ENCODE measurements at places on chromosomes 11 and 22.

- DNase-seq: no peak
These were observed 13.9 kb upstream of the ADSL start for GRCh38 chr22:40332319-40332781.

DNA sequence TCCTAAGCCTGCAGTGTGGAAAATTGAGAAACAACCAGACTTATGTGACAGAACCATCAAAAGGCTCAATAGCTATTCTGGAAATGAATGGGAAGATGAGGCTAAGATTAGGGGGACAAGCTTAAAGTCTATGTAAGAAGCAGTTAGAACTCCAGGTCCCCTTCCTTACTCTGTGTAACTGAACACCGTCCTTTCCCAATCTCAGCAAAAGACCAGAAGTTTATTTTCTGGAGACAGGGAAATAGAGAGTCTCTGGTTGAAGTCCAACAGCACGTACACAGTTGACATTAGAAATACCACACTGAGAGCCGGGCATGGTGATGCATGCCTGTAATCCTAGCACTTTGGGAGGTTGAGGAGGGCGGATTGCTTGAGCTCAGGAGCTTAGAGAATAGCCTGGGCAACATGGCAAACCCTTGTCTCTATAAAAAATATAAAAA is 93.9 kb downstream of the CD44 start:
- no peak for DNase-seq

DNA sequence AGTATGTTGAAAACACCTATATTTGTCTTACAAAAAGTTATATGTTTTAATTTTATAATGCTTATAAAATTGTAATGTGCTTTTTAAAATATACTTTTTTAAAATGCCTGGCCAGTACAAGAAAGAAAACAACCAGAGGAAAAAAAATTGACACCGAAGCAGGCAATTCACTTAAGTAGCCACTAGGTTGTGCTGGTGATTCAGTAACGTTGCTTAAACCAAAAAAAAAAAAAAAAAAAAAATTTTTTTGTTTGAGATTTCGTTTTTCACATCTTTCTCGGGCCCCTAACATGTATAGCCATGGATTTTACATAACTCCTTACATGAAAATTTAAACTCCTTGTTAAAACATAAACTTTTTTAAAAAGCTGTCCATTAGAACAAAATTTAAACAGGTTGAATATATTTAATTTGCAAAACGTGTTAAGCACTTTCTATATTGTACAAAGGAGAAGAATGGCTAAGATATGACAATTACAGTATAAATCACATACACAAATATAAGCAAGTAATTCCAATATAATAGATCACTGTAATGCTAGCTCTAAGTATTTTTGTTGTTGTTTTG is 9.2 kb downstream of the OR8B4 start:
- DNase-seq: no peak

DNA sequence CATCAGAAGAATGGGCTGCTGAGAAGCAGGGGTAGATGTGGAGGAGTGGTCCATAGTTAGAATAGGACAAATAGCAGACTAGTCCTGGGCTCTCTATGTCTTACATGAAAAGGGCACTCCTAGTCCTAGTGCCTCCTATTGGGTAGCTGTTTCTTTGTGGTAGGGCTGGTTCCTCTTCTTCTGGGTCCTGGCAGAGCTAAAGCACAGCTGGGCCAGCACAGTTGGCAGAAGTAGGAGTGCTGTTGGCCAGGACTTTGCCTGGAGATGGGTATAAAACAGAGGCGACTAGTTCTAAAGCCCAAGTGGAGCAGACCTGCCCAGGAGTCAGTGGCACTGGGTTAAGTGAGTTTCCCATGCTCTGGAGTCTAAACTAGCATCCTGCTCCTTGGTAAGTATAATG is 55.2 kb downstream of the PPFIBP2 start:
- DNase-seq: no peak

DNA sequence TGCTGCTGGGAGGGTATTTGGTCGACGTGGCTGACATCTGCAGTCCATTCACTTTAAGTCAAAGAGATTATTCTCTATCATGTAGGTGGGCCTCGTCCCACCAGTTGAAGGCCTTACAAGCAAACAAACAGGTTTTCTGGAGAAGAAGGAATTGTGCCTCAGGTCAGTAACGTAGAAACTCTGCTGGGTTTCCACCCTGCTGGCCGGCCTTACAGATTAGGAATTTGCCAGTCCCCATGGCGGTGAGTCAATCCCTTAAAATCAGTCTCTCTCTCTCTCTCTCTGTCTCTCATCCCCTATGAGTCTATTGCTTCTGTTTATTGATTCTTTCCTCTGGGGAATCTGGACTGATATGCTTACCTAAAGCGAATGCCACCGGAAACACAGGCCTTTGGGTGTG is 75.4 kb upstream of the FGF3 start:
- no peak for DNase-seq

DNA sequence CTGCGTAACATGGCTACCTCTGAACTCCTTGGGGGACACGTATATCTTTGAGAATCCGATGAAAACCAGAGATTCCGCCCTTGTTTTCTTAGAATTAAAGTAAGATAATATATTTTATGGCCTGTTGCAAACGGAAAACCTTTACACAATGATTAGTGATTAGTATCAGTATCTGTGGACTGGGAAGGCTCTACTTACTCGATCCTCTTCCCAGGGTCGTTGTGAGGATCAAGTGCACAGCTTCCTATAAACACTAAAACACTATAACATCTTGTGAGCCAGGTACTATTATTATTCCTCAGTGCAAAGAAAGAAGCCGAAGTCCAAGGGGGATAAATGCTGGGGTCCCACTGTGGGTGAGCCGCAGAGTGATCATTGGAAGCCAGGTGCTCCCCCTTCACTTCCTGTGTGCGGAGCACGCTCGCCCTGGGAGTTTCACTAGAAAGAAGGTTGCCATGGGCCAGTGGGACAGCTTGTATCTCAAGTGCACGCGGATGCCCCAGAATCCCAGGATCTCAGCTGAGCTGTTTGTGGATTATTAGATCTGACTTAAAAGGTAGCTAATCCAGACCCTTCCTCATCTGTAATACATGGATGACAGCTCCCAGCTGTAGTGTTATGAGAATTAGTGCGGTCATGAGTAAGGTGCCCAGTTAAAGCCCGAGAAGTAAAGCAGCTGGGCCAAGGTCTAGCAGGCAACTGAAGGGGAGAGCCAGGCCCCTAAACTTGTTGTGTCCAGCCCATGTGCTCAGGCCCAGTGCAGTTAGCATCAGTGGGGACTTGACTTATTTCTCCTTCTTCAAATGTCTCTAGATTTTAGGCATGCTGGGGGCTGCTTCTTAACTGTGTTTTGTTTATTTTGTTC is 839 bp downstream of the CBY1 start:
- DNase-seq: no peak

GRCh38 chr22:42939941-42940653 is 74.9 kb downstream of the PACSIN2 start:
- no peak for DNase-seq

DNA sequence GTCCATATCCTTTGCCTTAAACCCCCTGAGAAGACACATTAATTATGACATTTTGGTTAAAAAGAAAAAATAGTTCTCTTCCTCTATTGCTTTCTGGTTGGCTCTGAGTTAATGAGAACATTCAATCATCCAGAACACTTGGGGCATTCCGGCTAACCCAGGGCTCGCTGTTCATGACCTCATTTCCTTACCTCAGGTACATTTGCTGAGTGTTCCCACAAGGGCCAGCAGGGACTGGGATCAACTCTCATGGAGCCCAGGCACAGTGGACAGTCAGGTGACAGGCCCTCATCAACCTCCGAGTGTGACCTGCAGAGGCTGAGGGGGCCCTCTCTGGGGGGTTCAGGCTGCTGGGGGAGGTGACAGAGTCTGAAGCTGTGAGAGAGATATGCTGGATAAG is 98.9 kb downstream of the MYO18B start:
- DNase-seq: no peak

GRCh38 chr11:793556-793955 is 3.7 kb upstream of the CEND1 start:
- DNase-seq: no peak

DNA sequence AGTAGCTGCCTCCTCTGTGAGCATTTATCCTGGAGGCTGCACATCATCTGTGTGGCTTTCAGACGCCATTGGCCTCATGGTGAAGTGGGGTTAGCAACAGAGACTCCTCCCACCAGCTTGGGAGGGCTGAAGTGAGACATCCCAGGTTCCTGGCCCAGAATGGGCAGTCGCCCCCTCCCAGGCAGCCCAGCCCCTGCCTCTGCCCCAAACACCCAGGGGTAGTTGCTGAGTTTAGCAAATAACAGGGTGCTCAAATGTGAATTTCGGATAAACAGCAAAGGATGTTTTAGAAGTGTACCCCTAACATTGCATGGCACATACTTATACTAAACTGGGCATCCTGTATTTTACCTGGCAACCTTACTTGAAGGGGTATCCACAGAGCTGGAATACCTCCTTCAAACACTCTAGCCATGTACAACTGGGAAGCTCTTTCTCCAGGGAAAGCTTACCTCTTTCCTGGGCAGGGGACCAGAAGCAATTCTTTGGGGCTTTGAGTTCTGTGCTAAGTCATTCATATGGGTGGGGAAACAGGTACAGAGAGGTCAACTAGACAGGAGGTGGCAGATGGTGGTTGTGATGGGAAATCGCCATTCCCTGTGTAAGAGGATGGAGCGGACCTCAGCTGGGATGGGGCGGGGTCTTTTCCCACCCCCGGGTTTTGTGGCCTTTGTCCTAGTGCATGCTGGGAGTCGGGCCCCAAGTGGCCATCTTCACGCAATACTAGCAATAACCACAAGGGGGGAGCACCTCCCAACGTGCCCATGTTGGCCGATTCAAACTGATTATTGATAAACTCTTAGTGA is 19.3 kb downstream of the MTFP1 start:
- DNase-seq: no peak

- no peak for DNase-seq
These were observed 214.8 kb upstream of the SESN3 start for GRCh38 chr11:95445746-95446333.

Data from stimulated activated CD8-positive, alpha-beta memory T cell treated with anti-CD3 and anti-CD28 coated beads, Interleukin-4, amount 100 ng/mL, for 1 hour (primary cell).